T-helper 17 cell (primary cell): ENCODE measurements at places on chromosomes 7 and 10. TPM values are rescaled to one million over a fixed set of nuclear protein-coding genes. Genes with fewer than 3 reads are reported as not detected.

COBL gene
- not detected for total RNA-seq

RTKN2 gene
- 8.1 TPM for total RNA-seq

IKZF1 gene
- 323 TPM for total RNA-seq

ZNF727 gene
- total RNA-seq: not detected

CNTNAP2 gene
- not detected for total RNA-seq

CYP3A7 gene
- not detected for total RNA-seq

TACR2 gene
- not detected for total RNA-seq

MYOZ1 gene
- total RNA-seq: not detected

PAPOLB gene
- total RNA-seq: not detected

FRMPD2 gene
- total RNA-seq: not detected

RPEL1 gene
- total RNA-seq: not detected

EVX1 gene
- total RNA-seq: not detected

SAMD8 gene
- total RNA-seq: 25.2 TPM

SLC37A3 gene
- total RNA-seq: 26.4 TPM

AMPH gene
- not detected for total RNA-seq

SBDS gene
- 323 TPM for total RNA-seq
